Calu3 (cell line): ENCODE measurements at places on chromosomes 16 and 17. TPM values are rescaled to one million over a fixed set of nuclear protein-coding genes. Genes with fewer than 3 reads are reported as not detected.

DNA sequence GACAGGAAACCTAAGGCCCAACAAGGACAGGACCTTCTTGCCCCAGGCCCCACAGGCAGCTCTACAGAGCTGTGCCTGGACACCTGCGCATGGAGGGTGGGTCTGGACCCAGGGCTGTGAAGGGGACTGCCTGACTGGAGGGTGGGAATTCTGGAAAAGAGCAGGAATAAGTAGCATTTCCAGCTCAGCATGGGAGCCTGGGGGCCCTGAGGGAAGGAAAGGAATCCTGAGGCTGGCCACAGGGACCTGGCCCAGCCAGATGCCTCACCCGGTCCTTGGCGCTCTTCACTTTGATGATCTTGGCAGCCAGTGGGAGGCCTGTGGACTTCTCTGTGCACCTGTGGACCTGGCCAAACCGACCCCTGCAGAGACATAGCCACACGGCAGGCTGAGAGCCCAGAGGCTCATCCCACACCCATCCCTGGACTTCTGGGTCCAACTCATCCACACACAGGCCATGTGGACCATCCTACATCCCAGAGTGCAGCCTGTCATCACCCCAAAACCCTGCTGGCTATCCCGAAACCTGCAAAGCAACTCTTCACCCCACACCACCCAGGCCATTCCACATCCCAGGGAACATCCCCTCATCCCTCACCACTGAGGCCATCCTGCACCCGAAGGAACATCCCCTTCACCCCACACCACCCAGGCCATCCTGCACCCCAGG lies 18.7 kb downstream of the MYLK3 start:
- no peak for DNase-seq

- no peak for DNase-seq
Observed at GRCh38 chr16:73037331-73037745, 10.6 kb downstream of the ZFHX3 start.

GRCh38 chr17:78737332-78737731 lies 44.7 kb downstream of the CYTH1 start:
- no peak for DNase-seq

DNA sequence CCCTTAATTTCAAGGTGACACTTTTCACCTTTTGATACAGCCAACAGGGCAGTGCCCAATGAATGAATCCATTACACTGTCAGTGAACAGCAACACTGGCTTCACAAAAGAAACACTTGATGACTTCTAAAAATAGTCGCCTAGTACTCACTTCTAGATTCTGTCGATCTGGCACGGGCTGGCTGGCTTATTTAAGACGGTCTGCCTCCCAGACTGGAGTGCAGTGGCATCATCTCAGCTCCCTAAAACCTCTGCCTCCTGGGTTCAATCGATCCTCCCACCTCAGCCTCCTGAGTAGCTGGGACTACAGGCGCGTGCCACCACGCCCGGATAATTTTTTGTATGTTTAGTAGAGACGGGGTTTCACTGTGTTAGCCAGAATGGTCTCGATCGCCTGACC lies 1.9 kb downstream of the NDUFAB1 start:
- no peak for DNase-seq

DNA sequence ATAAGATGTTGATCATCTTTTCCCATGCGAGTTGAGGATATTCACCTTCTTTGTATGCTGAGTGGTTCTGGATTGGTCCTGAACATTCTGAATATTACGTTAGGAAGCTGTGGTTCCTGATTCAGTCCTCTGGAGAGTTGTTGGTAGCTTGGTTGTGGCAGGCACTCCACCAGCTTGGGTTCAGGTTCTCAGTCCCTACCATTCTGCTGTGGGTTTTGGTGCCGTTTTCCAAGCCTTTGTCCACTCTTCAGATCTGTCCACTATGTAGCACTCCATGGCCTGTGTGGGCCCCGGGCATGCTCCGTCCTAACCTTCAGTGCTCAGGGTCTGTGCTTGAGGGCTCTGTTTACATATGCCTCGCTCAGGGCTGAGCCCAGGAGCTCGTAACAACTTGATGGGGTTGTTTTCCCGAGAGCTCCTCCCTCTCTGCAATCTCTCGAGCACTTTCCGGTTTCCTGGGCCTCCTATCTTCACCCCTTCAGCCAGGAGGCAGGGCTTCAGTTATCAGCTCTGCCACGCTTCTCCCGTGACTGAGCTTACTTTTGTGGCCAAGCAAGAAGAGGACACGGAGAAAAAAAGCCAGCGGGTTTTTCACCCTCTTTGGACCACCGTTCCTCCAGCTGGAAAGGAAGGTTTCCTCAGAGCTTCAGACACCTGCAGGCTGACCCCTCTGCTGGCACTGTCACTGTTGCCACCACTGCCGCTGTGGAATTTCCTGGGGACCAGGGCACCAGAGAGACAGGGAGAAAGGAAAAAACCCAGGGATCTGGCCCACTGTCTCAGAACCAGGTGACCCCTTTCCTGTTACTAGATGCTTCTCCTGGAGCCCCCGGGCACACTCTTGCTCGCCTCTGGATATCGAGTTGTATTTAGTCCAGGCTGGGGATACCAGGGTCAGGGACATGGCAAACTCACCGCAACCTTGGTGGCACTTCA lies 19.6 kb downstream of the KIAA0513 start:
- no peak for DNase-seq

DNA sequence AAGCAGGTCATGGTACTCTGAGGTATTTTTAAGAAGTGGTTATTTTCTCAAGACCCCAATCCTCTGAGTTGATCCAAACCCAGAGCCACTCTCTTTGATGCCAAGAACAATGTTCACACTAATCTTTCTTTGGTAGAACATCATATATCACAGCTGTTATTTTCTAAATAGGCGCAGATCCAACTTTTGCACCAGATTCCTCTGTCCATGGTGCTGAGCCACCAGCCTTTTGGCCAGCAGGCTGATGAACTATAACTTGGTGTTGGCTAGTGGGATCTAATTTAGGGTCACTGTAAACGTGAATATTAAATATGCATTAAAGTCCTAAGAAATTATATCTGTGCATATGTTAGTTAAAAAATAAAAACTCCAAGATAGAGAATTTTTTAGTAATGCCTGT lies 7.0 kb upstream of the ZKSCAN2 start:
- DNase-seq = no peak

GRCh38 chr17:62871291-62871690 lies 63.2 kb upstream of the MARCHF10 start:
- DNase-seq = no peak

GRCh38 chr16:78485188-78485916 lies 385.9 kb downstream of the WWOX start:
- no peak for DNase-seq

DNA sequence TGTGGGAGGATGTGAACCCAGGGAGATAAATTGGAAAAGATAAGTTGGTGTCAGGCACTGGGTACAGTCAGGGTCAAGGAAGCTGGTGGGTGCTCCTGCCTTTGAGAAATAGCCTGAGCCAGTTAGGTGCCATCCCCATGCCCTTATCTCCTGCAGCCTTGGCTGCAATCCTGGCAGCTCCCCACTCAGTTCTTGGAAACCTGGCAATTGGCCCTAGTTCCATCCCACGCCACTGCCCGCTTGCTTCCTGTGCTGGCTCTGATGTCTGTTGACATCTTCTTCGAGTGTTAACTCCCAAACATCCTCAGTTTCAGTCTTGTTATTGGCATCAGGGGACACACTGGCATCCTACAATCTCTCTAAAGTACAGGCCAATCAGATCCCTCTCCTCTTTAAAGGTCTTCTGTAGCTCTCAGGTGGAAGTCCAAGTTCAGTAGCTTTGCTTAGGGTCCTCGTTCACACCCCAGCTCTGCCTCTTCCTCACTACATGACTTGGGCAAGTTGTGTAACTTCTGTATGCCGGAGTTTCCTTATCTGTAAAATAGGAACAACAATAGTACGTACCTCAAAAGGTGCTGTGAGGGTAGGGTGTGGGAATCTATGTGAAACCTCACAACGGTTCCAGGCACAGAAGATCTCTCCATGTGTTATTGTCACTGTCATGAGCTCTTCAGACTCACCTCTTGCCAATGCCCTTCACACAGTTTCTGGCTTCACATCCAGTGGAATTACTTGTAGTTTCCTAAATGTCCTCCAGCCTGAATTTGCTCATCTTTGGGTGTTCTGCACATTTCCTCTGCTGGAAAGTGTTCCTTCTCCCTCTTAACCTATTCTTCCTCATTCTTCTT lies 13.5 kb upstream of the PRKAR1A start:
- DNase-seq = no peak

GRCh38 chr16:89473136-89473712 lies 17.1 kb downstream of the ANKRD11 start:
- no peak for DNase-seq

DNA sequence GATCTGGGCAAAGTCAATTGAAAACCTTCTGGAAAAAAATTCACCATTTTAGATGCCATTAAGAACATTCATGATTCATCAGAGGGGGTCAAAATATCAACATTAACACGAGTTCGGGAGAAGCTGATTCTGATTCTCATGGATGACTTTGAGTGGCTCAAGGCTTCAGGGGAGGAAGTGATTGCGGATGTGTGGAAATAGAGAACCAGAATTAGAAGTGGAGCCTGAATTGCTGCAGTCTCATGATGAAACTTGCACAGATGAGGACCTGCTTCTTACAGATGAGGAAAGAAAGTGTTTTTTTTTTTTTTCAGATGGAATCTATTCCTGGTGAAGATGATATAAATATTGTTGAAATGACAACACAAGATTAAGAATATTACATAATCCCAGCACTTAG lies 12.9 kb downstream of the ITGAX start:
- DNase-seq = no peak

DNA sequence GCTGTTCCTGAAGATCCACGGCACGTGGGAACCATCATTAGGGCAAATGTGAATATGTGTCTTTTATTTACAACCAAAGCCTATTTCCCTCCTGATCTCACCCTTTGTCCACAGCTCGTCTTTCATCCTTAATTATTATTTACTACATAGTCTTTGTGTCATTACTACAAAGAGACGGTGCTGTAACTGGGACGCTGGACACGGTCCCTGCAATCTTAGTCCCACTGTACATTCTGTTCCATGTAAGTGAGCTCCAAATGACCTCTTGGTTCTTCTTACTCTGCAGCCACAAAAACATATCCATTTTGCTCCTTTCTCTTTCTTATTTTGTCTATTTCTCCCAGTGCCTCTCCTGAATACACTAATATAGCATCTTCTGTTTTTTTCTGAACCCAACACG lies 12.7 kb upstream of the KRT23 start:
- no peak for DNase-seq

DNA sequence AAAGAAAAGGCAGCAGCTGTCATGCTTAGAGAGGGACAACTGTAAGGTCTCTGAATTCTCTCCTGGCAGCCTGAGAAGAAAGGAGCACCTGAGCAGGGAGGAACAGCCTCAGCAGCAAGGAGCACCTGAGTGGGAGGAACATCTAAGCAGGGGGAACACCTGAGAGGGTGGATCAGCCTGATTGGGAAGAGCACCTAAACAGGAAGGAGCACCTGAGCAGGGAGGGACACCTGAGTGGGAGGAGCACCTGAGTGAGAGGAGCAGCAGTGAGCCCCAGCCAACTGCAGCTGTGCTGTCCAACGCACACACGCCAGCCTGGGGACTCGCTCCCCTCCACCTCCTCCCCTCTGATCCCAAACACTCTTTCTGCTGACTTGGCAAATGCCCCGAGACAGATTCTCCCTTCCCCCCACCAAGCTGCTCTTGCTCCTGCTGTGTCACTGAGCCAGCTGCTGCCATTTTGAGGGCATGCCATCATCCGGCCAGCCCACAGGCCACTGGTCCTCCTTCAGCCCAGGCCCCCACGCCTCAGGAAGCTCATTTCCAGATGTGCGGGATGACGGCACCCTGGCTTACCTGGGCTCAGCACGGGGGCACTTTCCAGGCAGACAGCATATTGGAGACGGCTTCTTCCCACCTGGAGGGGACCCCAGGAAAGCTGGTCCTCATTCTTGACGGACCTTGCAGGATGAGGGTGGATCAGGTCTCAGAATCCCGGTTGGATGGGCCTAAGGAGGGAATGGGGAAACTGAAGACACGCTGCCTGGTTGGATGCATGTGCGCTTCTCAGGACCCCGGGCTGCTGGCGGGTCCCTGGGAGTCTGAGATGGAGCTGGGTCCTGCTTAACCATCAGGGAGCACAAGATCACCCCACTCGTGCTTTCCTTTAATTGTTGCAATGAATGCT lies 57.7 kb upstream of the RBFOX3 start:
- DNase-seq = no peak

DNA sequence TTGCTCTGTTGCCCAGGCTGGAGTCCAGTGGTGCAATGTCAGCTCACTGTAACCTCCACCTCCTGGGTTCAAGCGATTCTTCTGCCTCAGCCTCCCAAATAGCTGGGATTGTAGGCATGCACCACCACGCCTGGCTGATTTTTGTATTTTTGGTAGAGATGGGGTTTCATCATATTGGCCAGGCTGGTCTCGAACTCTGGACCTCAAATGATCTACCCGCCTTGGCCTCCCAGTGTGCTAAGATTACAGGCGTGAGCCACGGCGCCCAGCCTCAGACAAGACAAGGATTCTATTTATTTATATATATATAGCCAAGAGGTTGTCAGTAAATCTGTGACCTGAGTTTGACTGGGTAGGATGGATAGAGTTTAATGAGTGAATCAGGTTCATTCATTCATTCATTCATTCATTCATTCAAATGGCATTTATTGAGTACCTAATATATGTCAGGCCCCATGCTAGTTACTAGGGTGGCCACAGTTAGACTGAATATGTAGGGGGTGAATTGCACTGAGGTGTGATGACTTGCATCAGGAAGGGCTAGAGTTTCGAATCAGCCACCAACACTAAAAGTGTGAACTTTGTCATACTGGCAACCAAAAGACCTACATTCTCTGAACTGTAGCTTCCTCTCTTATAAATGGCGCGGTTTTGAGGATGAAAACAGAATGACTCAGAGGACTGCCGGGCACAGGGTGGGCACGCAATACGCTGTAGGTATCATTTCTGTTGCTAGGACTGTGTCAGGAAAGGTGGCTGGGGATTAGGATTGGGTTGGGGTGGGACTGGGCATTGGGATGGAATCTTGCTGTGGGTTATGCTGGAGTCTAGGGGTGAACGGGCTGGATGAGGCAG lies 37.8 kb downstream of the ITGAE start:
- DNase-seq = no peak

GRCh38 chr16:48535369-48535787 lies 74.6 kb downstream of the N4BP1 start:
- no peak for DNase-seq

GRCh38 chr17:37648555-37648954 lies 5.3 kb upstream of the DDX52 start:
- no peak for DNase-seq

- DNase-seq = no peak
Observed at GRCh38 chr17:15240644-15241043, 24.5 kb downstream of the PMP22 start.

NOG gene
- 0.73 TPM in 1 of 2 replicates, not detected in the other for total RNA-seq

CDT1 gene
- total RNA-seq = 74.8 and 82.5 TPM in 2 replicates

SF3B3 gene
- 449 and 463 TPM in 2 replicates for total RNA-seq

RAPGEFL1 gene
- total RNA-seq = 57.9 and 86.3 TPM in 2 replicates

USP43 gene
- total RNA-seq = 6.7 and 8.5 TPM in 2 replicates

DNAH3 gene
- 0.21 and 0.64 TPM in 2 replicates for total RNA-seq

DPEP1 gene
- not detected in 2 replicates for total RNA-seq

RNF157 gene
- 15.3 and 17.6 TPM in 2 replicates for total RNA-seq
